ENCODE measurements at places on chromosomes 6 and 20. TPM values are rescaled to one million over a fixed set of nuclear protein-coding genes. Genes with fewer than 3 reads are reported as not detected.

Gene MMUT
- 20.1 TPM for total RNA-seq

Gene VSTM2L
- total RNA-seq = 97.4 TPM

Gene SLC9A8
- total RNA-seq = 5.8 TPM

Gene C6orf58
- not detected for total RNA-seq

Gene PAQR8
- total RNA-seq = 2.6 TPM

Gene TCP11
- not detected for total RNA-seq

Gene BMP6
- total RNA-seq = 10.4 TPM

Gene ARHGAP18
- total RNA-seq = 11.2 TPM

Gene DEFB115
- total RNA-seq = not detected

Gene FILIP1
- total RNA-seq = 78.2 TPM

Gene STMND1
- not detected for total RNA-seq

Gene PAK5
- total RNA-seq = 0.12 TPM

Gene GABBR1
- total RNA-seq = 32.0 TPM

Gene GABRR1
- 0.24 TPM for total RNA-seq

Gene ANKRD60
- total RNA-seq = not detected

Gene PRPH2
- 0.90 TPM for total RNA-seq

Gene ARMH2
- total RNA-seq = not detected

Gene ANGPT4
- 0.11 TPM for total RNA-seq

Gene TRIM10
- not detected for total RNA-seq

Gene IL20RA
- 5.0 TPM for total RNA-seq

Gene GSTA3
- not detected for total RNA-seq

Gene LCA5
- 2.7 TPM for total RNA-seq

Gene DEFB118
- not detected for total RNA-seq

Gene ADGRB3
- total RNA-seq = 2.4 TPM

Gene RAE1
- total RNA-seq = 11.8 TPM

Gene PDSS2
- total RNA-seq = 18.2 TPM

Gene SYCP2
- total RNA-seq = 0.79 TPM

Gene TRIM31
- total RNA-seq = not detected

Gene MYH7B
- total RNA-seq = 24.4 TPM

Gene ZNF391
- total RNA-seq = 1.3 TPM

Gene RSPO3
- 0.75 TPM for total RNA-seq

Gene RAMACL
- 0.52 TPM for total RNA-seq

Gene EYA2
- total RNA-seq = 0.30 TPM

Gene FAM209B
- not detected for total RNA-seq

Gene ADGB
- total RNA-seq = not detected

Gene TP53TG5
- total RNA-seq = not detected
